Esophagus mucosa (tissue), 1 donor: ENCODE measurements at places on chromosomes 7 and 10. TPM values are rescaled to one million over a fixed set of nuclear protein-coding genes. Genes with fewer than 3 reads are reported as not detected.

The TFPI2 gene
- total RNA-seq = 0.24 TPM

The STOX1 gene
- 0.28 TPM for total RNA-seq

The GRID2IP gene
- total RNA-seq = 0.12 TPM

The TAS2R41 gene
- not detected for total RNA-seq

The KCND2 gene
- not detected for total RNA-seq

The PRSS37 gene
- not detected for total RNA-seq

The FUOM gene
- 10.2 TPM for total RNA-seq

The COL26A1 gene
- total RNA-seq = not detected

The GNGT1 gene
- 0.08 TPM for total RNA-seq

The WNT8B gene
- not detected for total RNA-seq

The CLEC5A gene
- total RNA-seq = 0.20 TPM

The C10orf53 gene
- not detected for total RNA-seq
